Activated CD4-positive, alpha-beta T cell treated with anti-CD3 and anti-CD28 coated beads for 48 hours (primary cell): ENCODE measurements at places on chromosomes 5 and 9.
A peak's percentile ranks its signal among the peaks of the same experiment; 100 is the strongest.

GRCh38 chr5:137629646-137630045, 106.2 kb downstream of the KLHL3 start:
- DNase-seq, result no peak

DNA sequence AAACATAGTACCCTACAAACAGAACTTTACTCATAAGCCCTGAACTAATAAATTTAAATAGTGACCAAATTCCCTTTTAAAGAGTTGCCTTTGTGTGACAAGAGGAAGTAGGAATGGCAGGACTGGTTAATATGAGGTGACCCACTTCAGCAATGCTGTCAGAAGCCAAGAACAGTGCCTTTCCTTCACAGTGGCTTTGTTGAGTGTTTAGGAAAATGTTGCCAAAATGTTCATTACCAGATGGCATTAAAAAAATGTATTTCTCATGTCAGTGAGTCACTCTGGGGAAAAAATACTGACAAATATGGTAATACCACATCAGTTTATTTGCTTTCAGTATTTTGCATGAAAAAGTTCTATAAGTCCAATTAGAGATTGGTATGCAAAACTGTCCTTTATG, 103.3 kb downstream of the DIRAS2 start:
- no peak for DNase-seq

DNA sequence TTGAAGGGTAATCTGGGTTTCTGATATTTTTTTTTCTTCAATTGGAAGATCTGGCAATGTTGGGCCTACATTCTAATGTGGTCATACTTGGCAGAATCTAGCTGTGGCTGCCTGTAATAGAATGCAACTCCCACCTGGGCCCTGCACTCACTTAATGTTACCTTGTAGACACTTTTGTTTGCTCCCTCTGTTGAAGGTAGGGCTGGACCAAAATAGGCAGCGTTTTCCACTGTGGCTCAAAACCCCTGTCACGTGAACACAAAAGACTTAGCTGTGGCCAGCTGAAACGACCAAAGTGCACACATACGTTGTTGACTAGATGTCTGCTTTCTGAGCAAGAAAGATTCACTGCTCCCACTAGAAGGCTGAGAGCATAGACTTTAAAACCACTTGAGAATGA, 117.6 kb upstream of the HMHB1 start:
- DNase-seq, result no peak

- no peak for DNase-seq
Measured at GRCh38 chr5:52710972-52711596, 76.6 kb upstream of the ITGA1 start.

DNA sequence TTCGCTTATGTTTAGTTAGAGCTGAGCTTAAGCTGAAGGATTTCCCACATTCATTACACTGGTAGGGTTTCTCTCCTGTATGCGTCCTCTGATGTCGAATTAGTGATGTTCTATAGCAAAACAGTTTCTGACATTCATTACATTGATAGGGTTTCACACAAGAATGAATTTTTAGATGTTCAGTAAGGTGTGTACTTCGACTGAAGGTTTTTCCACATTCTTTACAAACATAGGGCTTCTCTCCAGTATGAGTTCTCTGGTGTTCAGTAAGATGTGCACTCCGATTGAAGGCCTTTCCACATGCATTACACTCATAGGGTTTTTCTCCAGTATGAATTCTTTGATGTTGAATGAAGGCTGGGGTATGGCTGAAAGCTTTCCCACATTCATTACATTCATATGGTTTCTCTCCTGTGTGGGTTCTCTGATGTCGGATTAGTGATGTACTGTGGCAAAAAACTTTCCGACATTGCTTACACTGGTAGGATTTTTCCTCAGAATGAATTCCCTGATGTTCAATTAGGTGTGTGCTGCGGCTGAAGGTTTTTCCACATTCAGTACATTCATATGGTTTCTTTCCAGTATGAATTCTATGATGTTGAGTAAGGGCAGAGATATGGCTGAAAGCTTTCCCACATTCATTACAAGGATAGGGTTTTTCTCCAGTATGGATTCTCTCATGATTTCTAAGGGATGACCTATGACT, 14.6 kb downstream of the ZNF883 start:
- DNase-seq, result no peak

DNA sequence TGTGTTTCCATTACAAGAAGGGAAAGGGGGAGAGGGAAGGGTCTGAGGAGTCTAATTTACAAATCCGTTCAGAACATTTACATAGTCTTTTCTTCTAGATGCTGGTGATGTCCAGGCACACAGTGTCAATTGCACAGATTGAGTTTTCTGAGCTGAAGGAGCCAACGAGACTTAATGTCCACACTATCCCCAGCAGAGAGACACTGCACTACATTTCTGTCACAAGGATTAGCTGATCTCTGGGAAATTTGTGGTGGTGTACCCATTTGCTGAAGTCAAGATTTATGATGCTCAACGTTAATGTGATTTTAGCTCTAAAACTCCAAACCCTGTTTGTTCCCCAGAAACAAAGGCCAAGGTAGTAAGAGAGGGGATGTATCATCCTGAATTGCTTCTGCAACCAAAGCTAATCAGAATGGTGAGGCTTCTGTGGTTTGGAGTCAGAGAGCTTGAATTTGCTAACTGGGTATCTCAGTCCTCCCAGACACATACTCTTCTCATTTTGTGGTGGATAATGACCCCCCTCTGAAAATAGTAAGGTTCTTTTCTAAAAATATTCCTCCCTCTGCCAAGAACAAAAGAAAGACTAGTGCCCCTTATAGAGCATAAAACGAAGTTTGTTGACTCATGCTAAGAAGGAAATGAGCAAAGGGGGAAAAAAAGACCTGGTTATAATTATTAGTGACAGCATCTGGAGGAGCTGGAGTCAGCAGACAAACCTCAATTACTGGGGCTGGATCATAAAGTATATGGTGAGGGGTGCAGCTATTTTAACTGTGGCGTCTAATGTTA, 416.9 kb downstream of the PSAT1 start:
- no peak for DNase-seq

DNA sequence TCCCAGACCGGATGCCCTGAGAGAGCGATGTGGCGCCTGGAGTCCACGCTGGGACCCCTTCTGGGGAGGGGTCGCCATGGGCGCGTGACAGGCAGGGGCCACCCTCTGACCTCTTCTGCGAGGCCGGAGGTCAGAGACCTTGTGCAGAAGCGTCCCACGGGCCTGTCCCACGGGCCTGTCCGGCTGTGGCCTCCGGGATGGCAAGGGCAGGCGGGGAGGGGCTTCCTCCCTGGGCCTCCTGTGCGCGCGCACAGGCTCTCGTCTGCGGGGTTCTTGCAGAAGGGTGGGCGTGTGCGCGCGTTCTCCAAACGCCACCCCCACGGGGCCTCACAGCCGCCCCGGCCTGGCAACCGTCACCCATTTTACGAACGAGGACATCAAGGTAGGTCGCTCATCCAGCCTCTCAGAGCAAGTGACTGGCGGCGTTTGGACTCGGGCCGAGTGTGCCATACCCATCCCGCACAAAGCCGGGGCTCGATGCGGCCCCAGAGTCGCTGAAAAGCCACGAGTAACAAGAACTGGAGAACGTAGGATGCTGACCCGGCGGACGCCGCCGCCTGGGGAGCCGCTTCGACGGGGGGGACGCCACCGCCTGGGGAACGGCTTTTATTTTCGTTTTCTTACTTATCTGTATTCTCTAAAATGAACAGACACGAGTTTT, 897 bp downstream of the AHRR start:
- DNase-seq, result peak; percentile 40

- DNase-seq, result peak; percentile 77
Measured at GRCh38 chr5:144189800-144190429, 19.2 kb downstream of the KCTD16 start.

GRCh38 chr5:9515436-9515835, 30.4 kb downstream of the SEMA5A start:
- no peak for DNase-seq

GRCh38 chr5:78719504-78720219, 71.1 kb upstream of the LHFPL2 start:
- no peak for DNase-seq
